ENCODE measurements at places on chromosomes 6 and 20. TPM values are rescaled to one million over a fixed set of nuclear protein-coding genes. Genes with fewer than 3 reads are reported as not detected.

FERMT1 gene
- 26.7 TPM for total RNA-seq

IP6K3 gene
- total RNA-seq = not detected

CST1 gene
- total RNA-seq = 0.28 TPM

SPDEF gene
- total RNA-seq = 21.0 TPM

PMEPA1 gene
- 28.1 TPM for total RNA-seq

TSPO2 gene
- total RNA-seq = not detected

KIF25 gene
- not detected for total RNA-seq

SCRT2 gene
- not detected for total RNA-seq

FAM83D gene
- 32.0 TPM for total RNA-seq

SLC17A9 gene
- total RNA-seq = 1.6 TPM

ALDH8A1 gene
- total RNA-seq = 0.70 TPM

ID4 gene
- total RNA-seq = 1.3 TPM

KCTD20 gene
- total RNA-seq = 17.3 TPM

CHRNA4 gene
- total RNA-seq = not detected

SAMD10 gene
- total RNA-seq = 11.6 TPM

DYNLRB1 gene
- 120 TPM for total RNA-seq

STMND1 gene
- not detected for total RNA-seq

DDO gene
- total RNA-seq = not detected

CRIP3 gene
- not detected for total RNA-seq

MYMX gene
- not detected for total RNA-seq

NKX2-4 gene
- not detected for total RNA-seq

EPPIN gene
- total RNA-seq = not detected

Measured in airway epithelial cell (primary cell).